ENCODE measurements at places on chromosomes 5 and 9. TPM values are rescaled to one million over a fixed set of nuclear protein-coding genes. Genes with fewer than 3 reads are reported as not detected.

The PCDHGB2 gene
- total RNA-seq: 4.6 TPM

The SLC46A2 gene
- not detected for total RNA-seq

- DNase-seq: no peak
Measured at GRCh38 chr9:127776195-127776923, 2.1 kb downstream of the SH2D3C start.

- DNase-seq: no peak
Measured at GRCh38 chr5:154107756-154108155, 69.0 kb downstream of the MFAP3 start.

DNA sequence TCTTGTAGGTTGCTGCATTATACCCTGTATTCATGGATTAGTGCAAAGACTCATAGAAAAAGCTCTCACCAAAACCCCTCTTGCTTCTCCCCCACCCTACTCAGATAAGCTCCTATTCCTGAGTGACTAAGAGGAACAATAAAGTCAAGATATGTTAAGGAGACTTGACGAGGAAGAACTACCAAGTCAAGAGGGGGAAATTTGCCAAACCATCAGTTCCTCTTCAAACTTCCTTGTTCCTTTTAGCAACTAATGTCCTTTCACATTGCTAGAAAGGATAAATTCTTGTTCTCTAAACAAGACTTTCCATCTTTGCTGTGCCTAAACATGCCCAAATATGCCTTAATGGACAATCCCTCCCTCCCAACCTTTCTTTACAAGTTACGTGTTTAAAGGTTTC is 27.0 kb downstream of the CNOT8 start:
- DNase-seq: no peak

- DNase-seq: peak; percentile 57
Measured at GRCh38 chr5:120207129-120207528, 257.0 kb upstream of the PRR16 start.

Measured in fibroblast of lung (primary cell).